Muscle of back (tissue), 13 donors: ENCODE measurements at places on chromosomes 12 and 14.
A peak's percentile ranks its signal among the peaks of the same experiment; 100 is the strongest.

- DNase-seq = peak; percentile 50
Measured at GRCh38 chr14:22412926-22413411, 176.1 kb downstream of the DAD1 start.

- no peak for DNase-seq
Measured at GRCh38 chr14:58833634-58834378, 196.0 kb downstream of the DACT1 start.

DNA sequence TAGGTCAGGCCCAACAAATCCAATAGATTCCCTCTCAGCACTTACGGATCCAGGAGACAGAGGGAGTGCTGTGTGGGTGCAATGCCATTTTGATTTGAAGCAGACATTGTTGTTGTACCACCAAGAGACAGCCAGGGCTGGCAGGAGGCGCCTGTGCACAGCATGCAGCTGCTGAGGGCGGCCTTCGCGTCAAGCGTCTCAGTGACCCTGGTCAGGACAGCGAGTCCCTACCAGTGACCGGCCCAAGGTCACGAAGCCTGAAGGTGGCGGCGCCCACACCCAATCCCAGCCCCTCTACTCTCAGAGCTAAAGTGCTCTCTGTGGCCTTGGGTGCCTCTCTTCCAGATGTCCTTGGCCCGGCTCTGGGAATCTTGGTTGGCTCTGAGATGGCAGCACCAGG lies 40.5 kb downstream of the PRMT8 start:
- no peak for DNase-seq

DNA sequence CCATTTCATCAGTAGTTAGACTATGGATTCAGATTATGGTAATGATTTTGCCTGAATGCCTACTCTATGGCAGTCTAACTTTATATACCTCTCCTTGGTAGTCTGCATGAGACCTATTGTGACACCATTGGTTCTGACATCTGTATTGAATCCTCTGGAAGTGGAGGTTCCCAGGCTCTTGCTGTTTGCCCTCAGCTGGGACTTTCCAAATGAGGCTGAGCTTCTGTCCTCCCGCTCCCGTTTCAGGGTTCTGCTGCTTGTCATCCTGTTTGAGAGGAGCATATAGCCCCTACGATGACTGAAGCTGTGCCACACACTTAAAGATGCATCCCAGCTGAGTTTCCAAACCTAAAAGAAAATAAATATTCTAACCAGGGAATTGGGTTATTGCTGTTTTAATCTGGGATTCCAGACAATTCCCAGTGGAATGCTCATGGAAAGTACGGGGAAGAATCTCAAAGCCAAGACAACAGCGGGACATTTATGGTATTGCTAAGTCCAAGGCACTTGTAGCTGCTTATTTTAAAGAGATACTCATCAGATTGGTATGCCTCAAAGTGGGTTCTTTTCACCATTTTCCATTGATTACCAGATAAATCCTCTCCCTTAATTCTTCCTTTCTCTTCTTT lies 105.9 kb downstream of the ETV6 start:
- DNase-seq = no peak

GRCh38 chr14:74582910-74583581 lies 29.0 kb downstream of the LTBP2 start:
- no peak for DNase-seq

DNA sequence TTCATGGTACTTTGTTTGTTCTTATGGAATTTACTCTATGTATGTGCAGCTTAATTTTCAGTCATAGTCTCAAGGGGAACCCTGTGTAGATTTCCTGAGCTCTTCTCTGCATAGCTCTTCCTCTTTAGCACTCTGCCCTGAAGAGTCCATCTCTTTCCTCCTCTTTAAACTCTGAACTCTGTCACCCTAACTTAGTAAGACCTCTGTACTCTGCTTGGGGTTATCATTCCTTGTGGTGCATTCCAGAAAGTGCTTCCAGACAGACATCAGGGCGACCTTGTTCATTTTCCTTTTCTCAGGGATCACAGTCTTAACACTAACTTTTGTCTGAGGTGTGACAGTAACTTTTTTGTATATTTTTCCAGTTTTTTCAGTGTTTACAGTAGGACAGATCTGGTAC lies 179.3 kb downstream of the RAD51B start:
- DNase-seq = no peak

- peak; percentile 73 for DNase-seq
Measured at GRCh38 chr14:28608851-28609828, 157.4 kb upstream of the FOXG1 start.

DNA sequence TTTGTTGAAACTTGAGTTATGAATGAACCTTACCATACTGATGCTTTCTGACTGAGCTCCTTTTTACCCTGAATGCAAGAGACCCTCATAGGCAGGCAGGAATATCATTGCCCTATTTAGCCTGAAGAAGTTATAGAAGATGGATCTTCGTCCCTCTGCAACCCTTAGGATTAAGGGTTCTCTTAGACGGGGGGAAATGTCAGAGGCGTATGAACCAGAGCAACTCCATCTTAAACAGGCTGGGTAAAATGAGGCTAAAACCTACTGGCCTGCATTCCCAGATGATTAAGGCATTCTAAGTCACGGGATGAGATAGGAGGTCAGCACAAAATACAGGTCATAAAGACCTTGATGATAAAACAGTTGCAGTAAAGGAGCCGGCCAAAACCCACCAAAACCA lies 7.5 kb downstream of the ATF1 start:
- DNase-seq = no peak

DNA sequence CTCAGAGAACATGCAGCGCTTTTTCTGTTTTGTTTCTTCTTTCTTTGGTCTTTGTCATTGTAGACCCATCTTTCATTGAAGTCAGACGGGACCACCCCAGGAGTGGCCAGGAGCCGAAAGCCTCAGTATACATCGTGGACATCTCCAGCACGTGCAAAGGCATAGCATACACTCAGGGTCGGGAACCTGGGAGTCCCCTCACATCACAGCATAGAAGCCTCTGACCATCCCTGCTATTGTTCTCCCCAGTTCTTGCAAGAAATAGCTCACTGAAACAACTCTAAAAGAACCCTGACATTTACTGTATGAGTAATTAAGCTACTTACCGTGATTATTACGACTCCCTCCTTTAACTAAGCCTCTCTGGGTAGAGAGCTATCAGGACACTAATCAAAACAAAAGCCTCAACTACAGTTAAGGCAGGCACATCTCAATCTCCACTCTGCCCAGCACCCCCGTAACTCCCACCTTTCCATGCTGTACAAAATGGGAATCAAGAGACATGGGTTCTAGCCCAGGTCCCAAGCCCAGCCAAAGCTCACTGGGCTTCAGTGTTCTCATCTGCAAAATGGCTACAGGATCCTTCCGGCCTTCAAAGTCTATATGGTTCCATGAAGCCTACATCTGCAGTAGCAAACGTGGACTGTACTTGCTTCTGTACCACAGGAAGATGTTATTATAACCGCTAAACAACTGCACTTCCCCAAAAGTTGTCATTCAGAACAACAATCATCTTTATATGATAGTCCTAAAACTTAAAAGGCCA lies 6.7 kb downstream of the CCDC88C start:
- DNase-seq = no peak

DNA sequence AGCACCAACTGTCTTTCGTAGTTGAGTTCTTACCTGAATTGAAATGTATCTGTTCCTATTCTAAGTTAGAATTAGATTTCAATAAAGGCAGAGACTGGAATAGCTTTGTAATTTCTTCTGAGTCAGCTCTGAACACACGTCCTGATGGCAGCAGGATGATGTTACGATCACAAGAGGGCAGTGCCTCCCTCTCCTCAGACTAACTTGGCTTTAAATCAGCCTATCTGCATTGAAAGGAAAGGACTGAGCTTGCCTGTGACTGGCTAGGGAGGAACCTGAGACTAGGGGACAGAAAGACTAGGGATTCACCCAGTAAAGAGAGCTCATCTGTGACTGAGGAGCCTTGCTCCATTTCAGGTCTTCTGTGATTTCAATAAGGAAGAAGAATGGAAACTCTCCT lies 323.7 kb upstream of the OR4E1 start:
- DNase-seq = no peak

DNA sequence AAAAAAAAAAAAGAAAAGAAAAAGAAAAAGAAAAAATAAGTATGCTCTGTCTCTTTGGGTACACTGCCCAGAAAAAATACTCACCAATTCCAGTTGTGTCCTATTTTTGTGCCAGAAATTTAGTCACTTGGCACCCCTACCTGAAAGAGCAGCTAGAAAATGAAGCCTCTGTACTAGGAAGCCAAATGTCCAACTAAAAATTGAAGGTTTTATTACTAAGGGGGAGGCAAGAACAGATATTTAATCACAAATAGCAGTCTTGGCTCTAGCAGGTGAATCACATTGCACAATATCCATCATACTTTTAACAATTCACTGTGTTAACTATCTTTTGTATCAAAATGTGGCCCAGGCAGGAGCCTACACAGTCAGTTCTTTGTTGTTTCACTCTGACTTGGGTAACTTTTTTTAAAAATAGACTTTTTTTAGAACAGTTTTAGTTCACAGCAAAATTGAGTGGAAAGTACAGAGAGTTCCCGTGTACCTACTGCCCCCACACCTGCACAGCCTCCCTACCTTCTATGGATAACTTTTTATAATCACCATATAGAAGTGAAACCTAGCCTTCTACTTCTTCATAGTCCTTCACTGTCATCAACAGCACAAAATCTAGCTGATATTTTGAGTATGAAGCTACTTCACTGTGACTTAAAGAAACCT lies 87.1 kb upstream of the ATF7IP start:
- peak; percentile 55 for DNase-seq

GRCh38 chr12:118606690-118607089 lies 230.3 kb downstream of the SUDS3 start:
- DNase-seq = no peak

DNA sequence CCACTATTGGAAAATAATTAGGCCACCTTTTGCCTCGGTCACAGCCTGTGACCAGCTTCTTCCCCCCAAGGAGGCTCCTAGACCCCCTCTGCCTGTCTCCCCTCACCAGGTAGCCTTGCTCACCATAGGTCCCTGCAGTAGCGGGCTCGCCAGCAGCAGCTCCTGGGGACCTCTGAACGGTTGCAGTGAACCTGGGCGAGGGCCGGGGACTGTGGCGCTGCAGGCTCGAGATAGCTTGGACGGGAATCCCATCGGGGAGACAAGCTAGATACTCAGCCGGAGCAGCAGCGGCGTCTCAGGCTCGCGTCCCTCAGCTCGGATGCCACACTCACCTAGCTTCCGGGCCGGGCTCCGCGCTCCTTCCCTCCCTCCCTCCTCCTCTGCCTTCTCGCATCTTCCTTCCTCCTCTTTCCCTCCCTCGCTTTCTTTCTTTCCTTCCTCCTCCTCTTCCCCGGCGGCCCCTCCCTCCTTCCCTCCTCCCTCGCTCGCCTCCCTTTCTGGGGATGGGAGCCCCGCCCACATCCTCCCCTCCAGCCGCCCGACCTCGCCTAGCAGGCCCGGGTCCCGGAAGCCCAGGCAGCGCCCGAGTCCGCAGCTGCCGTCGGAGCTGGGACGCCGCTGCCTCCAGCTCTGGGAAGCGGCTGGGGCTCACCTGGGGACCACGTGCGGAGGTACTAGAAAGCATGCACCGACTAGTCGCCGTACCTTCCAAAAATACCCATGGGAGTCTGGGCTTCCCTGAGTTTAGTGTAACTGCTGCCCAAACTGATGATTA lies at the start of gene BMP4:
TSS of gene BMP4 (minus strand) at position 399 of the 775 bp plus-strand sequence. CDS start 4,603 bp downstream, outside the sequence.
- peak; percentile 90 for DNase-seq

GRCh38 chr12:67758119-67758518 lies 109.6 kb downstream of the DYRK2 start:
- no peak for DNase-seq

GRCh38 chr12:125140279-125141209 lies 75.3 kb downstream of the AACS start:
- DNase-seq = peak; percentile 26

GRCh38 chr12:83827193-83827592 lies 1085.4 kb downstream of the SLC6A15 start:
- no peak for DNase-seq

GRCh38 chr14:35355981-35356841 lies 48.3 kb downstream of the NFKBIA start:
- no peak for DNase-seq

- DNase-seq = no peak
Measured at GRCh38 chr14:104265918-104266630, 127.7 kb downstream of the KIF26A start.

GRCh38 chr14:55780156-55780946 lies 200.3 kb downstream of the KTN1 start:
- DNase-seq = no peak

DNA sequence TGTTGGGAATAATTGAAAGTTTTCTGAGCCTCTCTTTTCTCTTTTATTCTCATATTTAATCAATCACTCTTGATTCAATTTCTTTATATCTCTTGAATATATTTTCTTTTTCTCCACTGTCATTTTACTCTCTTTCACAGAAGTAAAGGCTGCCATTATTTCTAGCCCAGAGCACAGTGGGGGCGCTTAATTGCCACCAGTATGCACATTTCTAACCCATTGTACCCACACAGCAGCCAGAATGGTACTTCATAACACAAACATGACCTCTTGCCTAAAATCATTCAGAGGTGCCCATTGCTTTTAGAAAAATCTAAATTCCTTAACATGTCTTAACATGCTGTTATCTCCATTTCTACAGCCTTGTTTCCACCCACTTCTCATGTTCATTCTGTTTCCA lies 190.2 kb upstream of the LMO3 start:
- no peak for DNase-seq

- DNase-seq = no peak
Measured at GRCh38 chr12:27504507-27504906, 19.5 kb upstream of the PPFIBP1 start.

GRCh38 chr12:57765003-57765697 lies 1.7 kb downstream of the CYP27B1 start:
- no peak for DNase-seq

DNA sequence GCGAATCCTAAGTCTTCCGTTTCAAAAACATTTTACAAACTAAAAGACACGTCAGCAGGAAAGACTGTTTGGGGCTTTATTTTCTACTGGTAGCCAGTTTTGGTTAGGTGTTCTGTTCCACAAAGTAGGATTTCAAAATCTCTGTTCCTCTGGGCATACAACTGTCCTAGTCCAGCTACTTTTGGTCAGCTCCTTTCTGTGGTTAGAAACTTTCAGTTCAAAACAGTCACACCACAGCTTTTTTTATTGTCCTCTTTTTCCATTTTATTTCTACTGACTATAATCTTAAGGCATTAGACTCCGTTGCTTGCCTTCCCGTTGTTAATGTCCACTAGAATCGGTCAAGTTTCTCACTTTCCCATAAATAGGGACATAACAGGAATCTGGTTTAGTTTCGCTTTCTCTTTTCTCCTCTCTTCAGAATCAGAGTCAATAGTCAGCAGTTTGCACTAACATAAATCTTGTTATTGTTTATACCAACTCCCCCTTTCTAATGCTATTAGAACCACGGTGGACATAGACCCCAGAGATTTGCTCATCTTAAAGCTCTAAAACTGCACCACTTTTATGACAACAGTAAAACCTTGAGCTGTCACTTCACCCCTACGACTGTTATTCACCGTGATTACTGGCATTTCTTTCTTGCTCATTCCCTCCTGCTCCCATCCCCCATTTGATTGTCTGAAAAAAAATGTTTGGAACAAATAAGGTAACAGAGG lies 41.5 kb upstream of the NPAS3 start:
- DNase-seq = peak; percentile 42

- no peak for DNase-seq
Measured at GRCh38 chr12:89085421-89085820, 266.9 kb downstream of the DUSP6 start.
